Fibroblast of gingiva (primary cell): ENCODE measurements at places on chromosomes 3 and 15.

DNA sequence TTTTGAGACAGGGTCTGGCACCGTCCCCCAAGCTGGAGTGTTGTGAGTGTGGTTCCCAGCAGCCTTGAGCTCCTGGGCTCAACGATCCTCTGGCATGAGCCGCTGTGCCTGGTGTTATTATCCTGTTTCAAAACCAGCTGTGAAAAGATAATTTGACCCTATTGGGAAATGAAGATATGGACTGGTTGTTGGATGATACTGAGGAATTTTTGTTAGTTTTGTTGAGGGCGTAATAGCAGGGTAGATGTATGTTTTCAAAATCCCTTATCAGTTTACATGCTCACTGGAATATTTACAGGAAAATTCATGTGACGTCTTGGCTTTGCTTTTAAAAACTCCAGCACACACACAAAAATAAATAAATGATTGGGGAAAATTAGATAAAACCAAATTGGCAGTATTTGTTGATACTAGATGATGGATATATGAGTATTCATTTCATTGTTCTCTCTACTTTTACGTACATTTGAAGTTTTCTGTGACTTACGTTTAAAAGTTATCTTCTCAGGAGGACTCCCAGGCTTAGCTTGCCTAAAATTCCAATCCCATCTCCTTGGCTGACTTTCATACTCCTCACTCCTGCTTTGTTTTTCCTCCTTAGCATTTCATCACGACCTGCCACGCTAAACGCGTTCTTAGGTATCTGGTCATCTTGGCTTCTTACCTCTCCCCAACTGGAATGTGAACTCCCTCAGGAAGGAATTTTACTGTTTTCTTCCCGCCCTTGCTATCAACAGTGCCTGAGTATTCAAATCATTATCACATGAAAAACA, 56.8 kb upstream of the TFRC start:
- no peak for DNase-seq

GRCh38 chr3:136840252-136840651, 21.3 kb downstream of the SLC35G2 start:
- DNase-seq = no peak

DNA sequence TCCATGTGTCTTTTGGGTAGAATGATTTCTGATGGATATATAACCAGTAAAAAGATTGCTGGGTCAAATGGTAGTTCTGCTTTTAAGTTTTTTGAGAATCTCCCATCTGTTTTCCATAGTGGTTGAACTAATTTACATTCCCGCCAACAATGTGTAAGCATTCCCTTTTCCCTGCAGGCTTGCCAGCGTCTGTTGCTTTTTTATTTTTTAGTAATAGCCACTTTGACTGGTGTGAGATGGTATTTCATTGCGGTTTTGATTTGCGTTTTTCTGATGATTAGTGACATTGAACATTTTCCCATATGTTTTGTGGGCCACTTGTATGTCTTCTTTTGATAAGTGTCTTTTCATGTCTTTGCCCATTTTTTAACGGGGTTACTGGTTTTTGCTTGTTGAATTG, 36.3 kb upstream of the MB21D2 start:
- DNase-seq = peak; percentile 32

DNA sequence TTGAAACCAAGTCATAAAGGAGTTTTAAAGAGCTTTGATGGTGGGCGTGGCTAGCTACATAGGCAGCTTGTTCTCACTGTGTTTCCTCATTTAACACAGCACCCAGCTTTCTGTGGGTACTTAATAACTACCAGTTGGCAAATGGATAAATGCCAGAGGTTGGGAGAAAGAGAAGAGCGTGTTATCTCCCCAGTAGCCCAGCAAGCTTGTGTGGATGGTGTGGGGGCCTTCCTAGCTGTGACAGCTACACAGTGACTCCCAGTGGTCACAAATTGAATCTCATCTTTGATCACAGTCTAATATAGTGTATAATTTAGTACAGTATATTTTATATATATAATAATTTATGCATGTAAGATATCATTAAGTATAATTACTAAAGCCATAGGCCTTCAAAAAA, 984.1 kb downstream of the EPHA3 start:
- DNase-seq = peak; percentile 94

DNA sequence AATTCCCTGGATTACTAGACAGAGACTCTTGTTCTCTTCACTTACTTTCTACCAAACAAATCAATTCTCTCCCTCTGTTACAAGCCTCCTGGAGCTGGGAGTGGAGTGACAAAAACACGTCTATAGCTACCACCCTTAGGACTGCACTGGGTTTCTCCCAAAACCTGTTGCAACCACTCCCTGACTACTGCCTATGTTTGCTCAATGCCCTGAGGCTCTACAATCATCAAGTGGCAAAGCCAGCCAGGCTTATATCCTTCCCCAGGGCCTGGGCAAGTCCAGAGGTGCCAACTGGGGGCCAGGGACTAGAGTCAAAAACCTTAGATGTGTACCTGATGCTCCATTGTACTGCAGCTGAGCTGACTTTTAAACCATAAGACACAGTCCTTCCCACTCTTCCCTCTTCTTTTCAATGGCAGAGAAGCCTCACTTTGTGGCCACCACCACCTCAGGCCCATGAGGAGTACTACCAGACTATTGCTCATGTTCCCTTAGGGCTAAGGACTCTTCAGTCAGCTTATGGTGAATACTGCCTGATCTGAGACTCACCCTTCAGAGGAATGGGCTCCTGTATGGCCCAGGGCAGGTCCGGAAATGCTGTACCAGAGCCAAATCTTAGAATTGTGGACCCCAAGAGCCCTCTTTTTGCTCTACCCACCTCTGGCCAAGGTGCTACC, 125.4 kb upstream of the PLCL2 start:
- DNase-seq = peak; percentile 12
